ENCODE measurements at places on chromosomes 5 and 9.
A peak's percentile ranks its signal among the peaks of the same experiment; 100 is the strongest.

DNA sequence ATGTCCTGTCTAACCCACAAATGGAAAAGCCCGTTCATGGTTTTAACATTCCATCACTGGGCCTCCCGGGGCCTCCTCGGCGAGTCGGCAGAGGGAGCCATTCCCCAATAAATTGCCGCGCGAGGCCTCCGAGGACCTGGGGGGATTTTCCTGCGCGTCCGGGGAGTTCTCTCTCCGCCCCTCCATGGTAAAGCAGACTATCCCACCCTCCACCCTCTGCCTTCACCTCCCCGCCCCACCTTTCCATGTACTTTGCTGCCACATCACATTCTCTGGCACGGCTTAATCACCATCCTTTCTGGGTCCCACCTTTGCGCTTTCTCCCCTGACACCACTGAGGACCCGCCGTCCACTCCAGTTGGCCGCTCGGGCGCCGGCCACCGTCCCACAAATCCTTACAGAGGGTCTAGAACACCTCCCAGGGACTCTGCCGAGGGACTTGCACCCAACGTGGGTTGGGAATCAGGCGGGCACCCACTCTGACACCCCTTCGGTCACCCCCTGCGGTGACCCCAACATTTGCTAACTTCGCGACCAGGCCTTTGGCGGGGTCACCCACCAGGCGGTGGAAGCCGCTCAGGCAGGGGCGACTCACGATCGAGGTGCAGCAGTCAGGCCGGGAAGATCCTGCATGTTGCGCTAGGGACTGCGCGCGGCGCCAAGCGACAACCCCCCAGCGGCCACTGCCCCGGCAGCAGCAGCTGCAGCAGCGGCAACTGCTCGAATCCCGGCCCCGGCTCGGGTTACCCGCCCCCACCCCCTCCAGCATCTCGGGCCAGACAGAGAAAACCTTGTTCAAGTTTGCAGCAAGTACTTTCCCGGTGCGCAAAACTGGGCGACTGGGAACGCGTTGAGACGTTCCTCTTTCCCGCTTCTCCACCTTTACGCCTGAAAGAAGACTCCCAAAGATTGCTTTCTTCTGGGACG is at the start of gene MEGF10:
Gene MEGF10, plus strand, starts transcription at position 778 of the 927 bp plus-strand sequence. CDS start 40,513 bp downstream, outside the sequence.
- DNase-seq = no peak

DNA sequence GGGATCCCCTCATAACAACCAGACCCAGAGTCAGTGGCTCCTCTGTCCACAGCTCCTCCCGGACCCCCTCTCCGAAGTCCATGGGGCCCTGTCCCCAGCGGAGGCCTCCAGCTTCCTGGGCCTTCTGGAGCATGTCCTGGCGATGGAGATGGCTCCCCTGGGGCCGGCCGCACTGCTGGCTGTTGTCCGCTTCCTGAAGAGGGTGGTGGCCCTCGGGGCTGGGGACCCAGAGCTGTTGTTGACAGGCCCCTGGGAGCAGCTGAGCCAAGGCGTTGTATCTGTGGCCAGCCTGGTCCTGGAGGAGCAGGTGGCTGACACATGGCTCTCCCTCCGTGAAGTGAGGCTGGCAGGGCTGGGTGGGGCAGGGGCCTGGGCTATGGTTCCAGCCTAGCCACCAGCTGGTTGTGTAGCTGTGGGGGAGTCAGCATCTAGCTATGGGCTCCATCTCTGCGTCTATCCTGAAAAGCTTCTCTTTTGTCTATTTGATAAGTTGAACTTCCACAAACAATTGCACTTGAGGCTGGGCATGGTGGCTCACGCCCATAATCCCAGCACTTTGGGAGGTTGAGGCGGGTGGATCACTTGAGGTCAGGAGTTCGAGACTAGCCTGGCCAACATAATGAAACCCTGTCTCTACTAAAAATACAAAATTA is 4.7 kb downstream of the ADGRD2 start:
- no peak for DNase-seq

DNA sequence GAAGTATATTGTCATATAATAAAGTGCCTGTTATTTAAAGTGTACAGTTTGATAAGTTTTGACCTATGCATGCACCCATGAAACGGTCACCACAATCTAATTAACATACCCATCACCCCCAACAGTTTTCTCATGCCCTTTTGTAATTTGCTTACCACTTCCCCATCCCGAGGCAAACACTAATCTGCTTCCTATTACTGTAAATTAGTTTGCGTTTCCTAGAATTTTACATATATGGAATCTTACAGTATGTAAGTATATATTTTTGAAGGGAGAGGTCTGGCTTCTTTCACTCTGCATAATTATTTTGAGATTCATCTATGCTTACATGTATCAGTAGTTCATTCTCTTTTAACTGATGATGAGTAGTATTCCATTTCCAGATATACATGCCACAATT is 56.5 kb downstream of the AMBP start:
- no peak for DNase-seq

- DNase-seq = no peak
These were observed at the start of gene AGXT2 for GRCh38 chr5:35047785-35048404. AGXT2 (minus strand) TSS chr5:35047949; CDS start chr5:35047892, 57 bp downstream.

- no peak for DNase-seq
These were observed 13.9 kb downstream of the DYNC2I2 start for GRCh38 chr9:128642675-128643245.

DNA sequence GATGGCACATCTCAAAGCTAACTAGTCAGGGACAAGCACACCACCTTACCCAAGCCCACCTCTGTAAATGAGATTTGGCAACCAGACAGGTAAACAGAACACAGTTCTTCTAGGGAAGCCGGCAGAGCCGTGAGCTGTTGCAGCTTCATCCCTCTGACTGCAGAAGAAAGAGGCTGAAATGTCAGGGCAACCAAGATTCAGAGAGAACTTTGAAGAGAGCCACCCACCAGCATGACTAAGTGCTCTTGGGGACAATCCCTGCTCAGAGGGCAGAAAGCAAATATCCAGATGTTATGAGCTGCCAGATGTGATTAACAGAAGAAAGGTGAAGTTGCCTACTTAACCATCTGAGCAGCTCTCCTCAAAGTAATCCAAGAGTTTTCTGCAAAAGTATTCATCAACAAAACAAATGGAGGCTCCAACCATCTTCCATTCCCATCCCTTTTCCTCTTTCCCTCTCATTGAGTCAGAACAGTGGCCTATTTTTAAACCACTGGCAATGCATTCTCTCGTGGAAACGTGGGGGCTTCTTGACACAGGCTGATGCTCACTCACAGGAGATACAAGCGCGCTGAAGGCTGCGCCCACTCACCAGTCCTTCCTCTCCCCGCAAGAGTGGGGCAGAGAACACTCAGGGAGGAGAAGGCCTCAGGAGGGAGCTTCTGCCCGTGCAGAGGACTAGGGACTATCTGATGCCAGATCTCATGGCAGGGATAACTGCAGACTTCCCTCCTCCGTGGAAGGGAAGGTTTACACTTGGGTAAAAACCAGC is 57.1 kb downstream of the SLIT3 start:
- DNase-seq = no peak

DNA sequence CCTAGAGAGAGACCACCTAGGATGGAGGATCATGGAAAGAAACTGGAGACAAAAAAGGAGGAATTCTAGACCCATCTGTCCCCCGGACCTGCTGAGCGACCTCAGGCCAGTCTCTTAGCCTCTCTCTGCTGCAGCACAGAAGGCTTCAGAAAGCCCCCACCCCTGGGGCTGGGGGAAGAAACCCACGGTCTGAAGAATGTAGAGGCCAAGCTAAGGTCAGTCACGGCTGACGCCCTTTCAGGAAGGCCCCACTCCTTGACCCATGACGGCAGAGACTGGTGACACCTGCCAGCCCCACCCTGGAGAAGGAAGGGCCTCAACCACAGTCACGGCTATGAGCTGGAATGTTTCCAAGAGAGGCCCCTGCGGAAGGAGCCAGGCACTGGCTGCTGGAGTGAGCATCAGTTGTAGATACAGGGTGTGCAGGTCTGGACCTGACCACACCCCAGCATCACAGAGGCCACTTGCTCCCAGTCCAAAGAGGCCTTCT is 120.5 kb upstream of the BOD1 start:
- no peak for DNase-seq

DNA sequence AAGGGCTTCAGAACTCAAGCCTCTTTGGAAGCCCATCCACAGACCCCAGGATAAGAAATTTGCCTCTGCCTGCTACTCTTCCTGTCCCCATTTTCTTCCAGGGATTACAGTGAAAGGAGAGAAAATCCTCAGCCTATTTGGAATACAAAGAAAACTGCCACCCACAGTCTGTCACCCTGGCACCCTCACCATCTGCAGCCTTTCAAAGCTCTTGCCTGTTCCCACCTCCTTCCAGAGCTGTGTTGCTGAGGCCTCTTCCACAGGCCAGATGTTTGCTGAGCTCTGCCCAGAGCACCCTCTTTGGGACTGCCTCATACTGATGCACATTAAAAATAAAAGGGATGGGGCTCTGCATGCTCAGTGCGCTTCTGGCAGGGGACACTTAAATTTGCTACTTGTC is 35.9 kb upstream of the TAF1L start:
- DNase-seq = no peak

DNA sequence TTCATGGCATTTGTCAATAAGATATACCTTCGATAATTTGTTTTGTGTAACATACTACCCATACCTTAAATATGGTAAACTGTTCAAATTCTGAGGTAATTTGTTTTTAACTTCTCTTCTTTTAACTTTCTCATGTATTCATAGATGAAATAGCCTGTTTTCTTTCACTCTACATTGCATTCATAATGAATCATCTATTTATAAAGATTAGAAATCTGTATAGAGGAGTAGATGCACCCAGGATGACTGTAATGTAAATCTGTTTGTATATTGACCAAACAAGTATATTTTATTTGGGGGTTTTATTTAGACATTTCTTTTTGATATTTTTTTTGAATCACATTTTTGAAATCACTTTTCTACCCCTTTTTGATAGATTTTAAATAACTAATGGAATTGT is 144.6 kb downstream of the CD180 start:
- DNase-seq = no peak

- no peak for DNase-seq
These were observed 34.7 kb downstream of the MSX2 start for GRCh38 chr5:174759091-174759490.

DNA sequence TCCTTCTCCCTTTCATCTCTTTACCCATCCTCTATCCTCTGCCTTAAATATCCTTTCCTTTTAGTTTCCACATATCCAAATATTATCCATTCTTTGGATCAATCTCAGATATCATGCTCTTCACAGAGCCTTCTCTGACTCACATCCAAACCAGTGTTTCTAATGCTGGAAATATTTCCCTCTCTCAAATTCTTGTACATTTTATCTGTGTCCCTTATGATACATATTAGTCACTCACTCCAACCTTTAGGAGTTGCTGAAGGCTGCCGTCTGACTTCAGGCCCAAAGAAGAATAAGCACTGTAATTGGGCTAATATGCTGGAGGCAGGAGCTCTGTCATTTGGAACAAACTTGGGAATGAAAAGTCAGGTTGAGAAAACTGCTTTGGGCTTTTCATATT is 156.4 kb upstream of the RUSC2 start:
- DNase-seq = no peak

DNA sequence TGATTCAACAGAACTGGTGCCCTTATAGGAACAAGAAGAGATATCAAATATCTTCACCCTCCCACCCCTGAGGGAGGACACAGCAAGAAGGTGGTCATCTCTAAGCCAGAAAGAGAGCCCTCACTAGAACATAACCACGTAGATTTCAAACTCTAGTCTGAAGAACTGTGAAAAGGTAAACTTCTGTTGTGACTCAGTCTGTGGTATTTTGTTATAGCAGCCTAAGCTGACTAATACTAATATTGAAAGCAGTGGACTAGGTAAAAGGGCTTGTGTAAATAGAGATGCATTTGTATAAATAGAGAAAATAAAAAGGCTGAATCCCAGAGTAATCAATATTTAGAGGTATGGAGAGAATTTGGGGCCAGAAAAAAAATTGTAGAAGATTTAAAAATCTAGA is 157.6 kb upstream of the CCNH start:
- DNase-seq = no peak

- no peak for DNase-seq
These were observed 4.8 kb upstream of the HOMER1 start for GRCh38 chr5:79518718-79519117.

GRCh38 chr5:139171779-139172404 is 26.3 kb downstream of the SIL1 start:
- DNase-seq = no peak

DNA sequence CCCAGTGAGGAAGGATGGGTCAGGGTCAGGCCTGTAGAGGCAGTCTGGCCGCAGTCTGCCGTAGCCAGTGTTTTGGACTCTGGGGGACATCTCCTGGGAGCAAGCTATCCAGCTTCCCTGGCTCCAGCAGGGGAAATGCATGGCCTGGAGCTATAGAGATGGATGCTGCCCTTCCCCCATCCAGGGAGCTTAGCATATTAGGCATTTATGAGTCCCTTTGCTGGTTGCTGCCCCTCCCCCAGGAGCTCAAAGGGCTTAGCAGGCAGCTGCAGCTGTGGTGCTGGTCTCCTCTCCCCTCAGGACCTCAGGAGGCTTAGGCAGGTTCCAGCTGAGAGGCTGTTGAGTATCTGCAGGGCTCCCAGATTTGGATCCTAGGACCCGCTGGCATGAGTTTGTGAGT is 1158.7 kb downstream of the DTWD2 start:
- no peak for DNase-seq

GRCh38 chr5:163407034-163407655 is 30.2 kb upstream of the CCNG1 start:
- no peak for DNase-seq

GRCh38 chr9:6894135-6894534 is 136.4 kb downstream of the KDM4C start:
- no peak for DNase-seq

GRCh38 chr5:16489322-16489791 is 23.8 kb upstream of the ZNF622 start:
- DNase-seq = no peak

- DNase-seq = peak; percentile 38
These were observed at the start of gene PNPLA7 for GRCh38 chr9:137550231-137550621. PNPLA7 (minus strand) TSS chr9:137550402; CDS start chr9:137550197, 205 bp downstream.

DNA sequence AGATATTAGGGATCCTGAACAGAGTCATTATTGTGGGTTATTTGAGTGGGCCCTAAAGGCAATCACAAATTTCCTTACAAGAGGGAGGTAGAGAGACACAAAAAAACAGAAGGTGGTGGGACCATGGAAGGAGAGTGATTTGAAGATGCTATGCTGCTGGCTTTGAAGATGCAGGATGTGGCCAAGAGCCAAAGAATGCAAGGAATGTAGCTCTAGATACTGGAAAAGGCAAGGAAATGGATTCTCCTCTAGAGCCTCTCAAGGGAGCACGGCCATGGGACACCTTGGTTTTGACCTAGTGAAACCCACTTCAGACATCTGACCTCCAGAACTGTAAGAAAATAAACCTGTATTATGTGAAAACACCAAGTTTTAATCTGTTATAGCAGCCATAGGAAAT is 53.8 kb downstream of the TTC39B start:
- DNase-seq = no peak

DNA sequence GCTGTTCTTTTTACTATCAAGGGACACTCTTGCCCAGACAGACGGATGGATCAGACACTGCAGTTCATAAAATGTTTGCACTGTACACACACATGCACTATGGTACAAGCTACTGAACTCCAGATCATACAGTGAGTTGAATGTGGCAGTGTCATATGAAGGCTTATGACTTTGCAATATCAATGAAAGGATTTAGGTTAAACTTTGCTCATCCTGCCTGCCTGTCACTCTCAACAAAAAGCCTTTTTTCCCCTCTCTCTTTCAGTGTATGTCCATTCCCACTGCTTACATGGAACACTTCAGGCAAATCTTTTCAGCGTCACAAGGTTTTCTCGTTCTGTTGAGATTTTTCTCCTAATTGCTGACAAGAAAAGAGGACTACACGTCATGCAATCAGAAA is 97.4 kb downstream of the BNC2 start:
- no peak for DNase-seq

All from T follicular helper cell (primary cell).